ENCODE measurements at places on chromosomes 4 and X. TPM values are rescaled to one million over a fixed set of nuclear protein-coding genes. Genes with fewer than 3 reads are reported as not detected.
A peak's percentile ranks its signal among the peaks of the same experiment; 100 is the strongest.

GRCh38 chr4:8766610-8767009 is 105.0 kb downstream of the HMX1 start:
- H3K36me3 ChIP-seq, result no peaks in the 10 kb centered on the region
- no peaks in the 10 kb centered on the region for H3K27me3 ChIP-seq
- no peak overlapping the region for H3K27ac ChIP-seq
- H3K4me1 ChIP-seq, result no peaks in the 10 kb centered on the region
- H3K4me3 ChIP-seq, result no peak overlapping the region

- no peak for DNase-seq
- H3K4me3 ChIP-seq, result no peak overlapping the region
- no peaks in the 10 kb centered on the region for H3K27me3 ChIP-seq
- peaks cover 3% of the 10 kb centered on the region for H3K4me1 ChIP-seq
These were observed 27.2 kb downstream of the BST1 start for GRCh38 chr4:15729910-15730533.

GRCh38 chr4:2793586-2794485 is 951 bp downstream of the SH3BP2 start:
- peak overlapping the region; percentile 53 for H3K4me3 ChIP-seq
- peak overlapping the region; percentile 10 for H3K27ac ChIP-seq
- DNase-seq, result no peak

GRCh38 chr4:101032541-101032940 is 314.8 kb downstream of the PPP3CA start:
- no peaks in the 10 kb centered on the region for H3K36me3 ChIP-seq
- H3K27ac ChIP-seq, result no peak overlapping the region
- H3K27me3 ChIP-seq, result no peaks in the 10 kb centered on the region
- peaks cover 8% of the 10 kb centered on the region for H3K4me1 ChIP-seq
- no peak overlapping the region for H3K4me3 ChIP-seq

DNA sequence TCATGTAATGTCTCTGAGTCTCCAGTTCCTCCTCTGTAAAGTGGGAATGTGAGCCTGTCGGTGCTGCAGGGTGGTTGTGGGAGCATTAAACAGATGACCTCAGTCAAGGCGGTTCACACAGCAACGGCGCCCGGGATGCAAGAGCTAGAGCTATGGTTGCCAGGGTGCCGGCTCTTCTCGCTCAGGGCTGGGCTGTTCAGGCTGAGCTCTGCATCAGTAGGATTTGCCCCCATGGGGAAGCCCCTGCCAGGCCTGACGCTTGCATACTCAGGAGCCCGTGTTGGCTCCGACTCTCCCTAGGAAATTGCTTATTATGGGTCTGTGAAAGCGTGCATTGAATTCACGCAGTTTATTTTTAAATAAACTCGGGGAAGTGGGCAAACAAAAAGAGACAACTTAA is 67.3 kb downstream of the PSAPL1 start:
- no peak for DNase-seq
- no peaks in the 10 kb centered on the region for H3K27me3 ChIP-seq

- H3K4me1 ChIP-seq, result peaks cover 11% of the 10 kb centered on the region
- H3K4me3 ChIP-seq, result no peak overlapping the region
- H3K27ac ChIP-seq, result no peak overlapping the region
- no peaks in the 10 kb centered on the region for H3K36me3 ChIP-seq
- DNase-seq, result no peak
- no peaks in the 10 kb centered on the region for H3K27me3 ChIP-seq
These were observed 554.6 kb upstream of the BOD1L1 start for GRCh38 chr4:14182148-14182547.

- H3K4me3 ChIP-seq, result no peak overlapping the region
- no peak overlapping the region for H3K27ac ChIP-seq
- DNase-seq, result no peak
- no peaks in the 10 kb centered on the region for H3K27me3 ChIP-seq
These were observed 199.2 kb downstream of the DCTD start for GRCh38 chr4:182717788-182718583.

DNA sequence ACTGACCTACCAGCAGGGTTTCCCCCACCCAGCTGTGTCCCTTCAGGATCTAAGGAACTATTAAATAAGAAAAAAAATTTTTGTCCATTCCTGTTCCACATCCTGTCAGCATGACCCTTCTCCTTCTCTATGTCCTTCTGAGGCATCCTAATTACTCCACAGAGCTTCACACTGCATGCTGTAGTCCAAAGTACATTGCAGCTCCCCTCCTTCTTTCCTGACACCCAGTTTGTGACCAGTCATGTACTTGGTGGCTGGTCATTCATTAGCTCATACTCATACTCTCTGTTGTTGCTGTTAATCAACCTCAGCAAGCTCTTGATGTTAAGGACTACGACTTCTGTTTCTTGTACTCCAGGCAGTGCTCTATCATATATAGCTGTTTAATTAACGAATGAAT is 2.4 kb upstream of the EGF start:
- no peak overlapping the region for H3K27ac ChIP-seq
- no peak overlapping the region for H3K4me3 ChIP-seq
- no peak for DNase-seq
- no peaks in the 10 kb centered on the region for H3K36me3 ChIP-seq

GRCh38 chr4:38268108-38268820 is 308.1 kb downstream of the PTTG2 start:
- no peak overlapping the region for H3K27ac ChIP-seq
- H3K4me3 ChIP-seq, result no peak overlapping the region
- DNase-seq, result no peak
- no peaks in the 10 kb centered on the region for H3K27me3 ChIP-seq
- no peaks in the 10 kb centered on the region for H3K4me1 ChIP-seq
- no peaks in the 10 kb centered on the region for H3K36me3 ChIP-seq

DNA sequence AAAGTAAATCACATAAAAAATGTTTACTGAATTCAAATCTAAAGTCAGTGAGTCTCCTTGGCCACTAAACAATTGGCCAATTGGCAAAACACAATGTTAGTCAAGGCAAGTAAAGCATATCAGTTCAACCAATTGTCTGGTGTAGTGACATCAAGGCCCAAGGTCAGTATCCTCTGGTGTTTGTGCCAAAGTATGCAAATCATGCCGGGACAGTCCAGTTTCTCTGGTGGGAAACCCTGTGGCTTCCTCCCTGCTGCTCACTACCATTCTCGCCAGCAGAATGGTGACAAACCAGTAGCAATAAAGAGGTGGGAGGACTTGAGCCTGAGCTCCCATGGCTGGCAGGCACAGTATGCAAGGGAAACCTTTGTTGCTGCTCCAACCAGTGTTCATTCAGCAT is 314.9 kb upstream of the FGF13 start:
- H3K36me3 ChIP-seq, result no peaks in the 10 kb centered on the region
- H3K27me3 ChIP-seq, result no peaks in the 10 kb centered on the region
- H3K4me1 ChIP-seq, result no peaks in the 10 kb centered on the region
- H3K27ac ChIP-seq, result no peak overlapping the region
- DNase-seq, result no peak

GRCh38 chr4:118290951-118291350 is 61.9 kb downstream of the PRSS12 start:
- no peak overlapping the region for H3K4me3 ChIP-seq
- H3K36me3 ChIP-seq, result no peaks in the 10 kb centered on the region
- no peaks in the 10 kb centered on the region for H3K4me1 ChIP-seq
- no peak for DNase-seq

The SEPTIN11 gene
- total RNA-seq, result 25.2 TPM

The DDX53 gene
- not detected for total RNA-seq

The DRD5 gene
- total RNA-seq, result not detected

The SATL1 gene
- total RNA-seq, result not detected

The POU3F4 gene
- not detected for total RNA-seq

The TEX13D gene
- total RNA-seq, result not detected

The FABP2 gene
- not detected for total RNA-seq

The TEX13B gene
- total RNA-seq, result not detected

Measured in CD4-positive, alpha-beta memory T cell (primary cell).